ENCODE measurements at places on chromosomes 1 and 21. TPM values are rescaled to one million over a fixed set of nuclear protein-coding genes. Genes with fewer than 3 reads are reported as not detected.

DNA sequence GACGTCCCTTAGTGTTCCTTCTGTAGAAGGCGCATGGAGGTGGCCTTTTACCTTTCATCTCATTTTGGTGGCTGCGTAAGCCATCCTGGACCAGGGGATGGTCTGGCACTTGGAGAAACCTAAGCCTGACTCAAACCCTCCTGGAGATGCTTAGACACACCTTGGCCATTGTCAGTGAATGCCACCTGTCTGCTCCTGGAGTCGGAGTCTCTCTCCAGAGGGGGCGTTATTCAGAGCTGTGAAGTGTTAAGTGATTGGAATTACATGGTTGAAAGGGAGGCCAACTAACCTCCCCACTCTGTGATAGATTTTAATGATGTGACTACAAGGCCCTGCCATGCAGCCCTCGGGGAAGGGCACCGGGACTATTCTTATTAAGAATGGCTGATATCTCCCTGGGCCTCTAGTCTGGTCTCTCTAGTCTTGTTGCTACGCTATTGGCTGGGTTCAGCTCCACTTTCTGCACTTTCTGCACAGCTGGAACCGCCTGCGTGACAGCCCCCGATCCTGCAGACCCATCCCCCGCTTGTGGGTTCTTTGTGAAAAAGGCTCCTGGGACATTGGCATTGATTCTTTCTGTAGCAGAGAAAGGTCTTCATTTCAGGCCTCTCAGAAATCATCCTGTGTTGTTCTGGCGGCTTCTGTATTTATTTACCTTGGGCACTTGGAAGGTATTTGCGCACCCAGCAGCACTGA, 4.2 kb downstream of the RASSF5 start:
- no peak for DNase-seq

GRCh38 chr21:45943630-45944540, 37.7 kb upstream of the COL6A1 start:
- no peak for DNase-seq

DNA sequence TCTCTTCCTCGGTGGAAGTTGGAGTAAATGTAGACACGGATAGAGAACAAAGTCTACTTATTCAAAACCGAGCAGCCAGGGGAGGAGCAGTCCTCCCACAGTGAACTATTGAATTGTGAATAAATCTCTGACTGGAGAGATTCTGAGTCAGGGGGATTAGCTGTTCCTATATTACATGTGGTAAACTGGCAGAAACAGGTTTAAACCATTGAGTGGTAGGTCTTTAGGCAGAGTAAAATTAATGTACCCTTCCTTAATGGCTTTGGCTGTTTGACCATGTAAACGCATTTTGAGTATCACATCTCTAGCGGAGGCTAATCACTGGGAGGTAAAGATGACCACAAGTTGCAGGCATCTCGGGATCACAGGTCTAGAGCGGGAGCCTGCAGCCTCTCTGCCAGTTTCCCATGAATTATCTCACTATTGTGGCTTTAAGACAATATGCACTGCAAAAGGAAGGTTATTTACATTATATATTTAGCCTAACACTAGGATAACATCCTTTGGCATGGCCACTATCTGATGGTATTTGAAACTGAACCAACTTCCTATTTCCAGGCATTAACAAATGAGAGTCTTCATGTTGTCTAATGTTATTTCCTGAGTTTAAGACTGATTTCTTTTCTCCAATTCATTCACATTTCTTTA, 7.9 kb upstream of the DISC1 start:
- no peak for DNase-seq

DNA sequence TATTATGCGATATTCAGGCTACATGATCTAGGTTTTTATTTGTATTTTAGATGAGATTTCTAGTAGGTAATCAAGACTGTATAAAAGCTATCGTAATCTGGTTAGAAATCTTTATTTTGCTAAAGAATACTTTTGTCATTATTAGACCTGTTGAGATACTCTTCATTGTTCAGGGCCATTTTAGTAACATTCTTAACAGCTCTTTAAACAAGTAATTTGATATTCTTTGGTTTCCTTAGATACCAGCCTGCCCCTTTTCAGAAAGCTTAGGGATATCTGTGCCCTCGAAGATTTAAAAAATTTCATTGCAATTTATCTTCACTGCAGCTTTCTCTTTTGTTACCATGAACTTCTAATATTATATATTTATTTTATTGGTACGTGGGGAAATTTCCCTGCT, 18.9 kb downstream of the ADGRL2 start:
- no peak for DNase-seq

KTI12 gene
- 14.5 TPM for polyA plus RNA-seq

GRIK1 gene
- polyA plus RNA-seq: not detected
